ENCODE measurements at places on chromosomes 5 and 9. TPM values are rescaled to one million over a fixed set of nuclear protein-coding genes. Genes with fewer than 3 reads are reported as not detected.

DNA sequence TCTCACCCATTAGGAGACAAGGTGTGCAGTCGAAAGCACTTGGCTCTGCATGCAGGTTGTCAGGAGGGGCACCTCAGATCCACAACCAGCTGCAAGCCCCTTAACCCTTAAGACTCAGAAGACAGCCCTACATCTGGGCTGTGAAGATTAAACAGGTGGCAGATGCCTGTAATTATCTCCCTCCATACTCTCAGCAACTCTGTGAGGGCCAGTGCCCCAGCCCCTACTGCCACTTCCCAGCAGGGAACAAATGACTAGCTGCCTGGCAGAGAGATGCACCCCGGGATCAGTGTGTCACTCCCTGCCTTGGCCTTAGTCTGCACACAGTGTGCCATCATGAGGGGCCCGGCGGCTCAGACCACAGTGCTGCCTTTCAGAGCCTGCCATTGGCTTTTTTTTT lies 42.0 kb downstream of the CRB2 start:
- no peak for DNase-seq

DNA sequence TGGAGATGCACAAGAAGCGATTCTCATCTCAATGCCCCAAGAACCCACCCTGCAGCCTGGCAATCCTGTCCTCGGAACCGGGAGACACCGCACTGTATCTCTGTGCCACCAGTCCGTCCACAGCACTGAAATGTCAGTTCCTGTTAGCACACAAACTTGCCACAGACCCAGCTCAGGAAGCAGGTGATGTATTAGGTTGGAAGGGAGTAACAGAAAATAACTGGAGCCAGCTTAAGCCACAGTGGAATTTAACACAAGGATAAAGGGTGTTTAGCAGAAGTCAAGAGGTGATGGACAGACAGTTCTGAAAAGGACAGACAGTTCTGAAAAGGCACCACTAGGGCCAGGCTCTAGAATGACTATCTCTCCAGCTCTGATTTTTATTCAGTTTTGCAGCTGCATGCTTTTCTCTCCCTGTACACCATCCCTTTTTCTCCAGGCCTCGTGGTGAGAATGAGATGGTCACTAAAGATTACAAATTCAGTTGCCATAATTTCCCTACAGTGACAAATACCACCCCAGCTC lies 114.4 kb downstream of the ANKRD18B start:
- DNase-seq = no peak

GRCh38 chr5:152314196-152314829 lies 90.8 kb downstream of the NMUR2 start:
- no peak for DNase-seq

C8G gene
- total RNA-seq = not detected
